HCT116 (cell line): ENCODE measurements at places on chromosomes 12 and 14.
A peak's percentile ranks its signal among the peaks of the same experiment; 100 is the strongest.

GRCh38 chr12:55716582-55716957 is 724 bp downstream of the BLOC1S1 start:
- no peak for DNase-seq

GRCh38 chr14:89228921-89229639 is 188.0 kb downstream of the FOXN3 start:
- DNase-seq = no peak

GRCh38 chr12:103735291-103735690 is 105.7 kb downstream of the NT5DC3 start:
- no peak for DNase-seq

GRCh38 chr14:97180304-97181200 is 383.4 kb downstream of the VRK1 start:
- DNase-seq = peak; percentile 88

DNA sequence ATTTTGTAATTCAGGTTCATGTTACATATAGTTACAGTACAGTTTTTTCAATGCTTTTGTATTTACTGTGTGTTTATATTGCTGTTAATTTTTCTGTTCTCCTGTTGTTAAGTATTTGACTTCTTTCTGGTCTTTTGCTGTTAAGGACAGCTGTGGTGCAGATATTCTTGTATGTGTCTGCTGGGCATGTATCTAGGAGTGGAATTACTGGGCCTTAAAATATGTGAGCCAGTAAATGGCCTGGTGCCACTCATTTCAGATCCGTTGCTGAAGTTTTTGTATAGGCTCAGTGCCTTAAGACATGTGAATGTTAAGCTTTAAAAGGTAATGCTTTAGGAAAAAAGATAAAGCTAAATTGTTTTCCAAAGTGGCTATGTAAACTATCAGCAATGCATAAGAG is 87.3 kb downstream of the TTLL5 start:
- no peak for DNase-seq

DNA sequence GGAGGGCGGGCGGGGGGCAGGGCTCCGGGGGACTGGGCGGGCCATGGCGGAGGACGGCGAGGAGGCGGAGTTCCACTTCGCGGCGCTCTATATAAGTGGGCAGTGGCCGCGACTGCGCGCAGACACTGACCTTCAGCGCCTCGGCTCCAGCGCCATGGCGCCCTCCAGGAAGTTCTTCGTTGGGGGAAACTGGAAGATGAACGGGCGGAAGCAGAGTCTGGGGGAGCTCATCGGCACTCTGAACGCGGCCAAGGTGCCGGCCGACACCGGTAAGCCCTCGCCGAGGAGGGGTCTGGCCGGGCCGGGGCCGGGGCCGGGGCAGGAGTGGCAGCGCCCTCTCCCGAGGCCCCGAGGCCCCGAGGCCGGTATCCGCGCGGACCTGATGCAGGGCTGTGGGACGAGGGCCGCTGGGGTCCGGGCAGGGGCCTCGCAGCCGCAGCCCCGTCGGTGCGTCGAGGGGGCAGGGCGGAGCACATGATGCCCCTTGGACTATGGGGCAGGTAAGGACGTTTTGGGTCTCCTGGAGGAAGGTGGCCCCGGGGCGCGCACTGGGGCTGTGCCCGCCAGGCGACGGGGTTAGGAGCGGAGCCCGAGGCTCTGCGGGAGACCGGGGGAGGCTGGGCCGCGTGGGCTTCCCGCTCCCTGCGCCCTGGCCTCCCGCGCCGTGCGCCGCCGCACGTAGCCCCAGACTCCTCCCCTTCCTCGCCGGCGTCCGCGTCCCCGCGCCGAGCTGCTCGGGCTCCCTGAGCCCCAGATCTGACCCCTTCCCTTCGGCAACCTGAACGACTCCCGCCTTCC is at the start of gene TPI1:
TSS of gene TPI1 (plus strand) at position 119 of the 798 bp plus-strand sequence. CDS start at position 155, 36 bp downstream.
- DNase-seq = no peak

- DNase-seq = no peak
Observed at GRCh38 chr12:10196210-10196609, 16.5 kb upstream of the GABARAPL1 start.

DNA sequence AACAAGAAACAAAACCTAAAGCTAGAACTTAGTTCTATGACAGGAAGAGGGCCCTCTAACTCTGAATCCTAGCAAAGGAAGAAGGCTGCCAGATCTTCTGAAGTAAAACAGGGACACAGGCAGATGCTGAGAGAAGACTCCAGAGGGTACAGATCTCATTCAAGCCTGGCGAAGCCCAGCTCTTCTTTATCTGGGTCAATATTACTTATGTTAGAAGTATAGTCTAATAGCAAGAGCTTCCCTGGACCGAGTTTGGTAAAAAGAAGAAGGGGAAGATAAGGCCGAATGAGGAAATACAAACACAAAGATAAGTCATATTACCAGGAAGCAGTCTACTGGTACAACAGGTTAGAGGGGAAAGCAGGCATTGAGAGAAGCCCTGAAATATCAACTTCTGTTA is 79.9 kb upstream of the CCDC91 start:
- DNase-seq = no peak

- DNase-seq = no peak
Observed at GRCh38 chr14:102042699-102043098, 44.1 kb downstream of the HSP90AA1 start.

DNA sequence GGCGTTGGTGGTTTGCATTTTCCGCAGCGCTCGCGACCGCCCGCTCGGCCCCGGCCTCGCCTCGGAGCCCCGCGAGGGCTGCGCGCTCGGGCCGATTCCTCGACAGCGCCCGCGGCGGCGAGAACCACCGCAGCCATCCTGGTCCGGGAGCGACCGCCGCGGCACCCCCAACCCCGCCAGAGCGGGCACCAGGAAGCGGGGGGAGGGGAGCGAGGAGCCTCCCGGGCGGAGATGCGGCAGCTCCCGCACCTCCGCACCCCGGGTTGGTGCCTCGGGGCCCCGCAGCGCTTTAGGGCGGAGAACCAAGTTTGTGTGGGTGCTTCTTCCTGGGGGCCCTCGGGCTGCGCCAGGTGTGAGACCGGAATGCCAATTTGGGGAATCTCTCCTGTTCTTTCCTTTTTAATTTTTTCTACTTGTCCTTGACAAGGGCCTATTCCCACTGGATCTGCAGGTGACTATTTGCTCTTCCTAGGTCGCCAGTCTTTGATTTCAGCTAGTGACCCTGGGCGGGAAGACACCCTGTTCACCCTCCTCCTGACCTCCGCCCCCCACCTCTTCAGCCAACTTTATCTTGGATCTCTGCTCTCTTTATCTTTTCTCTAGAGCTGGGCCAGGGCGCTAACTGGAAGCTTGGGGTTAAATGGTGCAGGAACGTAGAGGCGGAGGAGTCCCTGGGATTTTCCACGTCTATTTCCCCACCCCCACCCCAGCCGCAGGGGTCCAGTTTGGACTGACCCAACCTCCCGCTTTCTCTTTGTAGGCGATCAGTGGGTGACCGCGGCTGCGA is at the start of gene SOCS2:
TSS of gene SOCS2 (plus strand) at position 751 of the 787 bp plus-strand sequence. CDS start 223 bp downstream, outside the sequence.
- DNase-seq = no peak

GRCh38 chr14:24721775-24722174 is 87.8 kb upstream of the GZMB start:
- no peak for DNase-seq

DNA sequence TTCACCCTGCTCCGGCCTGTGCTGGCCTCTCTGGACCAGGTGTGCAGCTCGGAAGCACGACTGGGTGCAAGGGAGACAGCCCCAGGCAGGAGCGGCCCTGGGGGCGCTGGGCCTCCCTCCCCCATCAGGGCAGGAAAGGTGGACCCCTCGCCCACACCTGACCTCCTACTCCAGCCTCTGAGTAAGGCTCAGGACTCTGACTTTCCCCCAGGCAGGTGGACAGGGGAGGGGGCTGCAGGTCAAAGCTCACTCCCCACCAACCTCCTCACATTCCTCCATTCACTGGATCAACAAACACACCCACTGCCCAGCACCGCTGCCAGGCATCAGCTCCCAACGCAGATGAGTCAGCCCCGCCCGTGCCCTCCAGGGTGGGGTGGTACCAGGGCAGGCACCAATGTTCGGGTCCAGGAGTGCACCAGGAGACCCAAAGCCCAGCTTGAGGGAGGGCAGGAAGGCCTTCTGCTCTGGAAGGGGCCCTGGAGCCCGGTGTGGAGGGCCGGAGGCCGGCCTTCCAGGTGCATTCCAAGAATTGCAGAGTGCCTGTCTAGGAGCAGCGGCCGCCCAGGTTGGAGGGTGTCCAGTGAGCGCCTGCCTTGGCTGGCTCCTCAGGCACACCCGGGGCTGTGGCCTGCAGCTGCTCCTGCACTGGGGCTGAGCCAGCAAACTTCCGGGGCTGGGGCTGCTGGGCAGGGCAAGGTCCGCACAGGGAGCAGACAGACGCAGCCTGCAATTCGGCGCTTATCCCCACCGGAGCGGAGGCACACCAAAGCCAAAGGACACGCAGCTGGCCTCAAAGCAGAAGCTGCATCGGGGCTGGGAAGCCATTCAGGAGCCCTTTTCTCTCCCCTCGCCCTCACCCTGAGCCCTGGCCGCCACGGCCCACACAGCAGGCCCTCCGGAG is 1.6 kb upstream of the INF2 start:
- DNase-seq = peak; percentile 62

- DNase-seq = no peak
Observed at GRCh38 chr12:27449893-27450534, 3.5 kb downstream of the SMCO2 start.

GRCh38 chr12:19967001-19967400 is 401.3 kb upstream of the PDE3A start:
- DNase-seq = no peak

DNA sequence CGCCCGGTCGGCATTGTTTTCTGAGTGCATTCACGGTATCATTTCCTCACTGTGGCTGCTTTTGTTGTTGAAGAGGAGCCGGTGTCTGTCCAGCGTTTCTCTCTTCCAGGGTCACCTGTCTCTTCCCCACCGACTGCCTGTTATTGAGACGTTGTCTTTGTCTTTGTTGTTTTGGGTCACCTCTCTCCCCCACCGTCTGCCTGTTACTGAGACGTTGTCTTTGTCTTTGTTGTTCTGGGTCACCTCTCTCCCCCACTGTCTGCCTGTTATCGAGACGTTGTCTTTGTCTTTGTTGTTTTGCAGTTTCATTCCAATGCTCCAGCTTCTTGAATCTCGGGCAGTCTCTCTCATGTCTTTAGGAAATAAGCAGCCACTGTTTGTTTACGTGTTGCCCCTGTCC is 69.9 kb downstream of the DDX51 start:
- DNase-seq = no peak

DNA sequence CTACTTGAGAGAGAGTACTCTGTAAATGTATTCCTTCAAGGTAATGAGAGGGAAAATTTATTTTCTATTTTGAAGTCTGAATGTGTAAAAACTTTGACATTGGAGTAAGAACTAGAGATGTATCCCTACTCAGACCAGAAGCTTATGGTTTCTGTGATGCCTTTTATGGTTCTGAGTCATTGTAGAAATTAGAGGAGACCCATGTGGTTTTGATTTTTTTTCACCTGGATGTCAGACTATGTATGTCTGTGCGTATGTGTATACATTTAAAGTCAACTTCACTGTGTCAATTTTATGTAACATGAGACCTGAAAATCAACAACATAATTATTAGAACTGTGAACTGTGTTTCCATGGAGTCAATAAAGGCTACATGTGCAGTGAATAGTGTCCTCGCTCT is 302.0 kb downstream of the TRHDE start:
- DNase-seq = no peak

DNA sequence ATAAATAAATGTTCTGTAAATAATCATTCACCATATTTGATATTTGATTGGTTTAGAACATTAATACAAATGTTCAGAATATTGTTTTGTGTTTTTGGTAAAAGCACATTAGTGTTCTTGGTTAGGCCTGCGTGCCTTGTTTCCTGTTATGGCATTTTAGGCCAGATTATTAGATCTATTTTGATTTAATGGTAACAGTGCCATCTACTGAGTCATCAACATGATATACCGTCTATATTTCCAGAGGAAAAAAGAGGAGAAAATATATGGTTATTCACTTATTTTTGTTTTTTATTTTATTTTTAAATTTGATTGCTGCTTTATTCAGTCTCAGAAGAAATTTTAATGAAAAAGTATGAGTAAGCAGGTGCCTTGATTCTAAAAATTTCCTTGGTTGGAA is 60.3 kb downstream of the GPHN start:
- DNase-seq = no peak

DNA sequence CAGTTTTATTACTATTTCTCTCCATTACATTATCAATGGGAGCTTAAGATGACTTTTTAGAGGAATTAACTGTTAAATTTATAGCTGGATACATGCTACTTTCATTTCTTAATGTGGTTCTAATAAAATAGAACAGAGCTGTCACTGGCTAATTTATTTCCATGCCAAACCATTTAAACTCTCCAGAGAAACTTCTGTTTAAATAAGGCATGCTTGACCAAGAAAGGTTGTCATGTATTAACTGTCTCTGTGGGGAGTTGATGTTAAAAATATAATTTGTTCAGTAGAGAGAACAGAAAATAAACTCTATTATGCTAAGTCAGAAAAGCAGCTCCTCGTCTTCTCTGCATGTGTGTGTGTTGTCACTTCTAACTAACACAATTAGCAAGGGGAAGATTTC is 447.4 kb downstream of the SLC16A7 start:
- no peak for DNase-seq

- DNase-seq = no peak
Observed at GRCh38 chr12:60830381-60830780, 1234.6 kb downstream of the SLC16A7 start.

DNA sequence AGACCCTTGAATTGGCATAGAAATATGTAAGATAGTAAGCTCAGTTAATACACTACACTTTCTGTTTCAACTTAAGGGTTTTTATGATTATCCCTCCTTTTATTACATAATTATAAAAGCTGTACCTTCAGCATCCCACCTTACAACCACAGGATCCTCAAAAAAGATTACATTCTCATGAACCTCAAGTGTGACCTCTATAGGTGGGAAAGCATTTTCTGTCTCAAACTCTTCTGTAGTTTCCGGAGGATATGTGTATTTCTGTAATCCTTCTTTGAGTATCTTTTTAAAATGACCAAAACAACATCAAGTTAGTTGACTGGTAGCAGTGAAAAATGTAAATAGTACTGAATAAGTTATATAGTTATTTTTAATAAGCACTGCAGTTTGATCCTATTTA is 75.9 kb downstream of the DNAI7 start:
- no peak for DNase-seq

- DNase-seq = no peak
Observed at GRCh38 chr14:64495252-64495651, 8.4 kb downstream of the ZBTB25 start.

DNA sequence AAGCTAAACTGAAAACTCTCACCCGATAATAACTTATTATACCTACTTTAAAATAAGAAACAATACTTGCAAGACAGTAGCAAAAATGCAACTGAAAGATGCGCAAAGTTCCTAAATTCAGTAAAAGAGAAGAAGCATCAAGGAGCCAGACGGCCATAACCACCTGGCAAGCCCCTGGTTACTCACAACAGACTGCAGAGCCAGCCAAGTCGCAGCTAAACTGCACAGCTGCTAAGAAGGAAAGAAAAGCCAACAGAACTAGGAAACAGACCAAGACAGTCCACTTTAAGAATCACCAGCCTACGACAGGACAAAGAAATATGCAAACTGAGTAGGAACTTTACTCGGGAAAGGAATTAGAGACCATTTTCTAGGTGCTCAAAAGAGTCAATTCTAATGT is 127.9 kb downstream of the TMTC1 start:
- DNase-seq = no peak

- DNase-seq = no peak
Observed at GRCh38 chr12:81440001-81440400, 319.1 kb downstream of the PPFIA2 start.
